GM12864 (cell line): ENCODE measurements at places on chromosomes 2 and 18.

GRCh38 chr2:229714080-229714735 lies at the start of gene DNER:
Gene DNER, minus strand, starts transcription at chr2:229714555. Its CDS starts 132 bp downstream, at chr2:229714423.
- DNase-seq: no peak

DNA sequence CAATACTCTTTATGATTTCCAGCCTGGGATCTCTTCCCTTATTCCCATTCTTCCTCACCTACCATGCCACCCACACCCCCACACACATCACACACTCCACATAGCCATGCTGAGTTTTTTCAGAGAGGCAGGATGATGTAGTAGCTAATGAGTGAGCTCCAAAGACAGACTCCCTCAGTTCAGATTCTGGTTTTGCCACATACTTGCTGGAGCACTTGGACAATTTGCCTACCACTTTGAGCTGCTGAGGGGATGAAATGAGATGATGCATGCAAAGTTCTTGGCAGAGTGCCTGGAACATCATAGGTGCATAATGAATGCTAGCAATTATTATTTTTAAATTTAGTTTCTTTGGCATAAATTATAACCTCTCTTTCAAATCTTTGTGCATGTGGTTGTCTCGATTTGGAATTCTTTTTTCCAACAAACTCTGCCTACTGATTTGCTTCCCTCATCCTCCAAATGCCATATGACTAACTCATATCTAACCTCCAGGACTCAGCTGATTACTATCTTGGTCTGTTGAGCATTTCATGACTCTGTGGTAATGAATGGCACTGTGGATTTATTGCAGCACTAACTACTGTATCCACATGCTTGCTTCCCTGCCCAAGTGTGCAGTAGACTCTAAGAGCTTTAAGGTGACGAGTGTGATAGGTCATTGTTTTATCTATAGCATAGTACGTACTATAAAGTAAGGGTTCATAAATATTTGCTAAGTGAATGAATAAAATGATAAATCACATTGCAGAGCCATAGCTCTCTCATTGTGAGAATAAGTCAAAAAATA lies 99.1 kb downstream of the TACR1 start:
- DNase-seq: no peak

- DNase-seq: no peak
These were observed 97.9 kb upstream of the DLX2 start for GRCh38 chr2:172200495-172201085.

- DNase-seq: no peak
These were observed 264.4 kb downstream of the ZNF407 start for GRCh38 chr18:74862094-74862493.

- no peak for DNase-seq
These were observed 59.8 kb downstream of the SNTG2 start for GRCh38 chr2:1010415-1010930.

- no peak for DNase-seq
These were observed 48.4 kb downstream of the PLEKHB2 start for GRCh38 chr2:131153529-131153928.

- DNase-seq: no peak
These were observed 102.2 kb upstream of the MSH2 start for GRCh38 chr2:47300609-47301276.

GRCh38 chr2:68709421-68709911 lies 25.1 kb upstream of the ARHGAP25 start:
- no peak for DNase-seq

- DNase-seq: no peak
These were observed 235.7 kb downstream of the AGAP1 start for GRCh38 chr2:235729557-235729947.

DNA sequence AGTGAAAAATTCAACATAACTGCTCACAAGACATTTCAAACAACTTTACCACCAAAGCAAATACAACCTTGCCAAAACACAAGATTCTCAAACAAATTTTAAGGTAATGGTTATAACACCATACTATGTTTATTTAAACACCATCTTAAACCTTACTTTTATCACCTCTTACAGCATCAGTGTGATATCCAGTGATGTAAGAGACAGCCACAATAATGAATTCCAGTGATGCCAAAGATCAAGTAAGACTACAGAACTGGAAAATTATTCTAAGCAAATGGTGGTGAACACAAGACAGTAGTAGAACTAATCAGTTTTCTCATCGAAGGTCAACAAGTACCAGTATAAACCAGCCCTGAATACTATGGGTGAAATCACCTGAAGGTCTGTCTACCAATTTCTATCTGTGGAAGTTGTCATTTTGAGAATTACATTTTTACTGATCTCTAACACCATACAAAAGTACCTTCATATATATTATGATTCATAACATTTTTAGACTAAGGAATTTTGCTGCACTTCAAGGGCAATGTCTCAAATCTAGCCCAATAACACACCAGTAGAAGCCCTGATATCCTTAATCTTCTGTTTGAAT lies 146.2 kb downstream of the RBMS1 start:
- no peak for DNase-seq

DNA sequence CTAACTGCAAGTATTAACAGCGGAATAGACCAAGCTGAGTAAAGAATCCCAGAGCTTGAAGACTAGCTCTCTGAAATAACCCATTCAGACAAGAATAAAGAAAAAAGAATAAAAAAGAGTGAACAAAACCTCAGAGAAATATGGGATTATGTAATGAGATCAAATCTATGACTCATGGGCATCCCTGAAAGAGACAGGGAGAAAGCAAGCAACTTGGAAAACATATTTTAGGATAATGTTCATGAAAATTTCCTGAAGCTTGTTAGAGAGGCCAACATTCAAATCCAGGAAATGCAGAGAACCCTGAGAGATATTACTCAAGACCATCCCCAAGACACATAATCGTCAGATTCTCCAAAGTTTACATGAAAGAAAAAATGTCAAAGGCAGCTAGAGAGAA lies 17.3 kb downstream of the PFN4 start:
- DNase-seq: no peak

DNA sequence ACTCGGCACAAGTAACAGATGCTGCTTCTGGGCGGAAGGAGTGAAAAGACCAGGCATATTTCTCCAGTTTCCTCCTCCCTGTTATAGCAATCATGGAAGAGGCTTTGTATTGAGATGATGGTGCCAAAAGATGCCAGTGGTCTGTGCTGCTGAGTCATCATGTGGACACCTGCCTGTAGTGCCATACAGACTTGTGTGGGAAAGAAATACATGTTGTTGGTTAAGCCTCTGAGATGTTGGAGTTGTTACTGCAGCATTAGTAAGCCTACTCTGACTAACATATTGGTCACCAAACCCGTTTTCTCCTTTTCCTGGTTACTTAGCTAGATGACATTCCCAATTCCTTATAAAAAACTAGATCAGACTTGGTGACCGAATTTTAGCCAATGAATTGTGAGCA lies 356.9 kb downstream of the ZNF521 start:
- DNase-seq: no peak

DNA sequence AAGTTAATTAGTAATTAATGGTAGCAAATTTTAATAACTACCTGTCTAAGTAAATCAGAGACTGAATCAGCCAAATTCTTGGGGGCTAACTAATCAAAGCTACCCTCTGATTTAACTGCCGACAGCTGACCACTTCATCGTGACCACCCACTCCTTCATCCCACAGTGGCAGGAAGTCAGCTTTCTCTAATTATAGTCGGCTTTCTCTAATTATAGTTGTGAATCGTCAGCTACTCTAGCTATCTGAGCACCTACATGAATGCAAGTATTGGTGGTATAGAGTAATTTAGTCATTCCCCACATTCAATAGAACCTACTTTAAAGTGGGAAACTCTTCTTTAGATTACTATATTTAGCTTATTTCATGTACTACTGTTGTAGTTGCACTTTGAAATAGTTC lies 185.5 kb downstream of the PTGR3 start:
- no peak for DNase-seq

GRCh38 chr2:178836807-178837206 lies 29.6 kb upstream of the TTN start:
- DNase-seq: no peak

DNA sequence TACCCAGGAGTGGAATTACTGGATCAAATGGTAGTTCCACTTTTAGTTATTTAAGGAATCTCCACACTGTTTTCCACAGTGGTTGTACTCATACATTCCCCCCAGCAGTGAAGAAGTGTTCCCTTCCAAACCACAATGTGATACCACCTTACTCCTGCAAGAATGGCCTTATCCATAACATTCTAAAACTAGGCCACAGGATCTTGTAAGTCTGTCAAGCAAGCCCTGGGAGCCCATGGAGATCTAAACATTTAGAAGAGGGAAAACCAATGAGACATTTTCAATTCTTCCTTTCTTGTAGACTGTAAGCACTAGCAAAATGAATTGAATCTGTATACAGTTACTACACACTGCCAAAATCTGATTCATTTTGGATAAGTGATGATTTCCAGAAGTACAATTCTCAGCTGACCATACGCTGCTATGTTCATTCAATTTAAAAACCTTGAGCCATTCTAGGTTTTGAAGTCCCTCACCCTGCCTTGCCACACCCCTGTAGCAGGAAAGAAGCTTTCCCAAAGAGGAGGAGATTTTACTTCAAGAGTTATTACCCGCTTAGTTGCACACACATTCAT lies 149.1 kb downstream of the SLC8A1 start:
- DNase-seq: no peak

GRCh38 chr2:5070257-5070656 lies 621.9 kb upstream of the SOX11 start:
- DNase-seq: no peak

- no peak for DNase-seq
These were observed 3.7 kb downstream of the DYM start for GRCh38 chr18:49456794-49457193.

DNA sequence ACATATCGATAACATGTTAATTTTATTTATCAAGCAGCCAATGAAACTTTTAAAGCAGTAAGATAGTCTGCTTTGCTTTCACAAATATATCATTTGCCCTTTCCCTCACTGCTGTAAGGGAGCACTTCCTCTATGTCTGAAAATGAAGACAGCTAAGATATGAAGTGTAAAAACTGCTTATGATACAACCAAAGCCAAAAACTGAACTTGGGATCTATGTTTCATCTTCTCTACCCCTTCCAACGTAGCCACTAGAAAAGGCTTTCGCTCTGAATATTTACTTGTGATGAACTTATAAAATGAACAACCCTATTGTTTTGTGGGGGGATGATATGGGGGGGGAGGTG lies 140.3 kb downstream of the TCF4 start:
- DNase-seq: no peak

DNA sequence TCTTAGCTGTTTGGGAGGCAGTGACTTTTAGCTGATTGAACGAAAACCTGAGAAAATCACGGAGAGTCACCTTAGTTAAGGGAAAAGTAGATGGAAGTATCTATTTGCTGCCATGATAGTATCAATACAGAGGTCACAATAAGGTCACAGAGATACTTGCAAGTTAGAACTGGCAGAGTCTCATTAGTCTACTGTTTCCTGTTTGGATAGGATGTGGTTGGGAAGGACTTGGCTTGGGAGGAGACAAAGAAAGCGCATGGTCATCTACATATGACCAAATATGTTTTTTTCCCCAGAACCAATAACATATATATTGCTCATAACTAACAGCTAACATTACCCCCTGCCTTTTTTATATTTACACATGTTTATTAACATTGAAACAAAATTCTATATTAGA lies 78.4 kb upstream of the AQP4 start:
- DNase-seq: no peak

DNA sequence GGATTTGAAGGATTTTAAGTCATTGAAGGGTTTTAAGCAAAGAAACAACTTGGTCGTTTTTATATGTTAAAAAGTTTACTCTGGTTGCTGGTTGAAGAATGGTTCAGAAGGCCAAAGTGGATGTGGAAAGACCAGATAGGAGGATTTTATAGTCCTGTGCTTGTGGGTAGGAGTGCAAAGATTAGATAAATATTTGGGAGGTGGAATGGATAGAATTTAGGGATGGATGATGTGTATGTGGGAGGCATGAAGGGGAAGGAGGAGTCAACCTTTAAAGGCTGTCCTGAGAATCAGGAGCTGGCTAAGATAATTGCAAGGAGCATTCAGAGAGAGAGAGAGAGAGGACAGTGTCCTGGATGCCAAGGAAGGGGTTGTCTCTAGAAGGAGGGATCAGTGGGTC lies 190.1 kb upstream of the SPRED2 start:
- DNase-seq: no peak

DNA sequence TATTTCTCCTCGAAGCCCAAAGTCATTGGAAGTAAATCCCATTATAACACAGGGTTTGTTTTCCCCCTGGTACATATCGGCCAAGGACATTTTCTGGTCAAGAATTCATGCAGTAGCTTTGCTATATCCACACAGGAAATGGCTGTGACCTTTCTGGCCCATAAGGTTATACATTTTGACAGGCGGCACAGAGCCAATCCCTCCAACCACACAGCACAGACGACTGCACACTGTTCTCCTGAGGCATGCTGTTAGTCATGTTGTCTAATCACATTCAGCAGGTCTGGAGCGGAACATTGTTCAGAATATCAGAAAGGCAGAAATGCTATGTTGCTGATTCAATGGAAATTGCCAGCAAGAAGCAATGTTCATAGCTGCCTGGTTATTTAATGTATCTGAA lies 742.3 kb upstream of the SLC8A1 start:
- no peak for DNase-seq

GRCh38 chr2:23235736-23236135 lies 149.2 kb upstream of the KLHL29 start:
- DNase-seq: no peak

- DNase-seq: peak; percentile 37
These were observed 51.5 kb upstream of the PHLPP1 start for GRCh38 chr18:62663731-62664336.

DNA sequence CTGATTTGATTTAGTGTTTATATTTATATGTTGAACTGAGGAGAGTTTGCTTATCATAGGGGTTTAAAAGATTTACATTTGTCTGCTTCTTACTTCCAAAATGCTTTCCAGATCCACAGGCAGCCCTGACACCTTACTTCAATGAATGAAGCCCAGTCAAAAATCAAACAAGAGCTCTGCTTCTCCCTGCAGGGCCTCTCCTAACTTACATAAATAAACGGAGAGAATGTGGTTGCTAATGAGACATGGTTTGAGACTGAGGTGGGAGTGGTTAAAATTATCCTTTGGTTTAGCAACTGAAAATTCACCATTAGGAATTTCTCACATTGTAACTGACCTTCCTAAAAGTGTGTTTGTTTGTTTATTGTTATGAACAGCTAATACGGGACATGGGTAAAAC lies 612.3 kb upstream of the FANCL start:
- DNase-seq: no peak

GRCh38 chr18:79309614-79310358 lies 85.9 kb upstream of the NFATC1 start:
- DNase-seq: no peak

DNA sequence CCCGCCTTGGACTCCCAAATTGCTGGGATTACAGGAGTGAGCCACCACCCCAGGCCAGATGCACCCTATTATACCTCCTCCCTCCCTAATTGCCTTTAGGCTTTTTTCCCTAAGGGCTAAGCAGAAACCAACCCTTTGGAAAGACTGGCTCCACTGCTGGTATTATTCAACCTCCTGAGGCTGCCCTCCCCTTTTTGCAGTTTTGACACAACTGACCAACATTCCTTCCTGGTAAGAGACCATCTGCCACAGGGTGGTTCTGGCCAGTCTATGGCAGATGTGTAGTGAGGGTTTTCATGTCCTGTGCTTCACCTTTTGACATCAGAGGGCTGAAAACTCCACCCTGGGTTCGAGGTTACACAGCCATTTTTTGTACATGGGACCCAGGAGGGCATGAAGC lies 1785.3 kb upstream of the CELF4 start:
- no peak for DNase-seq
